ENCODE measurements at places on chromosomes 4 and X.

DNA sequence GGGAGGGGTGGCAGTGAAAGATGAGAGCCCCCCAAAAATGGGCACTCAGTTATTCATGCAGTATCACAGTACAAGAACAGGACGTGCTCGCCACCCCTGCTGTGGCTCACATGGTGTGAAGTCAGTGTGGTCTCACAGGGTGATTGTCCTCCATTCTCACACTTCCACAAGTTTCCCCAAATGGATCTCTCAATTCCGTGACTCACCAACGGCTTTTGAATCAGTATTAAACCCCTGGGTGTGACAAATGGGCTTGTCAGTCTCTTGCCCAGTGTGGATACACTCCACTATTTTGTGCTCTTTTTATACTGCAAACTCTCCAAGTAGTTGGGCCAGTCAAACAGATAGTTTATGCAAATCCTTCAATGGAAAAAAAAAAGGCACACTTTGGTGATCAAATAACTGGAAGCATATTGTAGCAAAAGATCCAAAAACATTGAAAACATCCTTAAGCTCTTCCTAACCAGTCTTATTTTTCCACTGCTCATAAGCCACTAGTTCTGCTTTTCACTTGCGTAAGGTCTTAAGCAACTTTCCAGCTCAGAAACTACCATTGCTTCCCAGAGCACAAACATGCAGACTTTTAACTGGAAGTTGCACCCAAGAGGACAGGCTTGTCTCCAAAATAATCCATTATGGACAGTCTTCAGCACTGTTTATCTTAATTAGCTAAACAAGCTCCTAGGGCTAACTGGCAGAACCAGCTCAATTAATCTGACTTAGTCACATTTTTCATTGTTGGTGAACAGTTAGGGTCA is 365.7 kb downstream of the PPP3CA start:
- DNase-seq: peak; percentile 38

DNA sequence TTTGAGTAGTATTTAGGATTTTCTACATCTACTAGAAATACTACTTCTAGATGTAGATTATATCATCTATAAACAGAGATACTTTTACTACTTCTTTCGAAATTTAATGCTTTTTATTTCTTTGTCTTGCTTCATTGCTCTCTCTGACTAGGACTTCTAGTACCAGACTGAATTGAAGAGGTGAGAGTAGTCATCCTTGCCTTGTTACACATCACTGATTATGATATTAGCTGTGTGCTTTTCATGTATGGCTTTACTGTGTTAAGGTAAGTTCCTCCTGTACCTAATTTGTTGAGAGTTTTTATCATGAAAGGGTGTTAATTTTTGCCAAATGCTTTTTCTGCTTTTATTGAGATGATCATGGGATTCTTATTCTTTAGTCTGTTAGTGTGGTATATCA is 19.6 kb upstream of the IL2 start:
- no peak for DNase-seq

DNA sequence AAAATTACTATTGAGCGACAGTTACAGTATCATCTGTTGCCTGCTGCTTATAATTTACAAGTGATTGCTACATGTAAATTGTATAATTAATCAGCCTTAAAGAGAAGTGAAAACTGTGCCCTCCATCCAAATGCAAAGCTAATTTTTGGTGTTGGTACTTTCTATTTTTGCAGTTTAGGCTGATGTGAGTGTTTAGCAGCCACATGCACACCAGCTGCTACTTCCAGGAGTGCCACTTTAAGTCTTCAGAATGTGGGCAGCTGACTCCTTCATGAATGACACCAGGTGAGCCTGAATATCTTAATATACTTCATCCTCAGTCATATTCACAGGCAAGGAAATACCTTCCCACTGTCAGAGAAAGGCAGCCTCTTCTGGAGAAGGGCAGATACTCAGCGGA is 149.8 kb upstream of the RASGEF1B start:
- no peak for DNase-seq

- no peak for DNase-seq
Measured at GRCh38 chrX:9033989-9034388, at the start of gene FAM9B. FAM9B (minus strand) TSS chrX:9034127; CDS start chrX:9032986, 1,141 bp downstream.

DNA sequence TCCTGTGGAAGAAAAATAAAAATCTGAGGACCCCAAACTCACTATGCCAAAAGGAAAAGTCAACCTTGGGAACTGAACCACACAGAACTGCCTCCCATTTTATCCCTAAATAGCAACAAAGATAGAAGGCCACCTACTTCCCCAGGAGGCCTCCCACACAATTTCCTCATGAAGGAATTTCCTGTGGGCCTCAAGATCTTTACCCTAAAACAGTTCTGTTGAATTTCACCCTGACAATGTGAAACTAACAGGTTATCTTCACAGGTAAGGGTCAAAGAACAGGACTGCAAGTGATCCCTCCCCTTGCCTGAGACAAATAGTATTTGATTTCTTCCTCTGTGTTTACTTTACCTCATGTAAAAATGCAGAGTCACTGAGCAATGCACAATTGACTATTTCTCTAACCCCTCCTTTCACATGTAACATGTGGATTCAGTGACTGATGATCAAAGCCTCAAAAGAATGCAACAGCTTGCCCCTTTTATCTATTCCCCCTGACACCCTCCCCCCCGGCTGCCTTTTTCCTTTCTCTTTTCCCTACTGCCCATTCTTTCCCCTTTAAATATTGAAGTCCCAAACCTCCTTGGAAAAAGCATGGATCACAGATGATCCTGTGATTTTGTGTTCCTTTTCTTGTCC is 33.3 kb downstream of the MEPE start:
- peak; percentile 73 for DNase-seq

DNA sequence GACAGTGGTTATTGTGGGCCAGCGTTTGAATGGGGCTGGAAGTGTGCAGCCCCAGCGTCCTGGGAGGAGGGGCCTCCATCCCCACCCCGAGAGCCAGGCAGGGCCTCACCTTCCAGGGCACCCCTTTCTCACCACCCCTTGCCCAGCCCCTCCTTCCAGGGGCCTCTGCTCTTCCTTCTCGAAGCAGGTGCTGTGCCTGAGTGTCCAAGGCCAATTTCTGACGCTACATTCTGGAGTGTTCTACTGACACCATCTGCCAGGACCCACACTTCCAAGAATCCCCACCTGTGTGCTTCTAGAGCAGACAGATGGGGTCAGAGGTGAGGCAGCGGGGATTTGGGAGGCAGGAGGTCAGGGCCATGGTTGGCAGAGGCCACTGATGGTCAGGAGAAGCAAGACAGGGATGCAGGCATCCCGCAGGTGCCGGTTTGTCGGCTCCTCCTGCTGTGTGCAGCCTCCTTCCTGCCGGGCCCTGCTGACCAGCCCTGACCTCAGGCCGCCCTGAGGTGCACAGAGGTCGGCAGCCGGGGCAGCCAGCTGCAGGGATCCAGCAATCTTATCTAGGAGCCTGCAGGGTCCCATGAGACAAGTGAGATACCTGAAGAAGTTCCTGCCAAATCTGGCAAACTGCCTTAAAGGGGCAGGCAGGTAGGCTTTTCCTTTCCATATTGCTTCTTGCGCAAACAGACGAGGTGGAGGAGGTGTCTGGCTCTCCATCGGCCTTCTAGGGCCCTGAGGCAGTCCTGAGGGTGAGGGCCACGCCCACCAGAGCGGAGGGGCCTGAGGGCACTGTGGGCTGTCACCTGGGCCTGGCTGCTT is 18.8 kb downstream of the MSANTD1 start:
- DNase-seq: no peak

Data from fibroblast of skin of right biceps (primary cell).